CD4-positive, alpha-beta T cell (primary cell): ENCODE measurements at places on chromosomes 1 and 21.

- no peak for DNase-seq
Measured at GRCh38 chr1:82562448-82562847, 761.7 kb downstream of the ADGRL2 start.

GRCh38 chr1:177425199-177425598, 254.4 kb downstream of the BRINP2 start:
- DNase-seq: no peak

DNA sequence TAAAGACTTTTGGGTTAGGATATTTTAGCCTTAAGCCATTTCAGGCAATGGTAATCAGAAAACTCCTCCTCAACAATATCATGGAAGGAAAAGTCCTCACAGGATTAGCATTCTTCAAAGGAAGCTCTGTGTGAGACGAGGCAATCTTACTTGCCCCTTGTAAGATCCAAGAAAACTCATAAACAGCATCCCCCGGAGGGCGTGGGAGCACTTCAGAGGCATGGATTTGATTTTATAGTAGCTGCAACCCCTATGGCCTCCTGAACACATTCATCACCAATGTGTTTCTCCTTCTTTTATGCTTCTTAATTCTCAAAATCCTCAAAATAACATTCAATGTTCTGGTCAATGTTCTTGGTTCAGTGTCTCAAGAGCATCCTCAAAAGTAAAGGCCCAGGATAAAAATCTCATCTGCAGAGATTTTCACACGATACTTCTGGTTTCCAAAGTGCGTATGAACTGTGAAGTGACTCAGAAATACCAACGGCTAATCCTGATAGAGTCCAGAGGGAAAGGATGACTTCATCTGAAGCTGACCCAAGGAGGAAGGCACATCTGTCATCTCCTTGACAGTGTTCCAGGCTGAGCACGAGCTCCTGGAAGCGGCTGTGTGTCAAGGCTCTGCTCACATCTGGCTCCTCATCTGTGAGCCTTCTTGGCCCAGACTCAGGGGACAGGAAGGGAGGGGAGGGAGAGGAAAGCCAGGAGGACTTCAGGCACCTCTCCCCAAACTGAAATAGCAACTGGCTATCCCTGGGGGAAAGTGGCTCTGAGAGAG, 49.3 kb upstream of the PSEN2 start:
- DNase-seq: no peak

GRCh38 chr1:156993426-156994147, 52.0 kb downstream of the ARHGEF11 start:
- no peak for DNase-seq

- peak; percentile 72 for DNase-seq
Measured at GRCh38 chr1:89483010-89483756, 41.4 kb upstream of the LRRC8B start.

DNA sequence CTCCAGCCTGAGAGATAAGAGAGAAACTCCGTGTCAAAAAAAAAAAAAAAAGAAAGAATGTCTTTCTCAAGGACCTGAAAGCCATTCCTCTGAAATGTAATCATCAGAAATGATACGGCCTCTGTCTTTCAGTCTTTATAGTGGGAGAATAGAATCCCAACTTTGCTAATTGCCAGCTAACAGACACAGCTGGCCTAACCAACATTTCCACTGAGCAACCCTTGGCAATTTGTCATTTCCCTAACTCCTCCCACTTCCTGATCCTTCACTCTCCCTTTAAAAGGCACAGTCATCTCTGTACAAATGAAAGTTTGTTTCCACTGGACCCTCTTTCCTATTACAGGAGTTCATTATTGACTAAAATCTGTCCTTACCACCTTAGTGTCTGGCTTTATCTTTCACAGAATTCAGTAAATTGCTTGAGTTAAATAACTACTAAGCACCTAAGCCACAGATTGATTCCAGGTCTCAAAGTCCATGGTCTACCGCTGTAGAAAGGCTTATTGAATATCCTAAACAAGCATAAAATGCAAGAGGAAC, 4.3 kb upstream of the CBR1 start:
- DNase-seq: no peak

DNA sequence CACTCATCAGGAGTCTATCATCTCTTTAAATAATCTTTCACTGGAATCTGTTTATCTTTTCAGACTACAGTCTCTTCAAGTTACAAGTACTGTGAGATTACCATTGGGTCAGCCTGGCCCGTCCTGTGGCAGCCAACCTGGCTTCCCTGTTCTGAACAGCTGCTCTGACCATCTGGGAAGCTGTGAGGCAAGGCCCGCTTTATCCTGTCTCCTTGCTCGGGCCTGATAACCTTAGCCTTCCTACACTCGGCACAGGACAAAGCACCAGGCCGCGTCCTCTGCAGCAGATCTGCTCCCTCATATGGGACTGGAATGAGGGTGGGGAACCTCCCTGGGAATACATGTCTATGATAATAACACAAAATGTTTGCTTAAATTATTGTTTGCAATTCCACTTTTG, 113.3 kb downstream of the PTPN14 start:
- DNase-seq: no peak

DNA sequence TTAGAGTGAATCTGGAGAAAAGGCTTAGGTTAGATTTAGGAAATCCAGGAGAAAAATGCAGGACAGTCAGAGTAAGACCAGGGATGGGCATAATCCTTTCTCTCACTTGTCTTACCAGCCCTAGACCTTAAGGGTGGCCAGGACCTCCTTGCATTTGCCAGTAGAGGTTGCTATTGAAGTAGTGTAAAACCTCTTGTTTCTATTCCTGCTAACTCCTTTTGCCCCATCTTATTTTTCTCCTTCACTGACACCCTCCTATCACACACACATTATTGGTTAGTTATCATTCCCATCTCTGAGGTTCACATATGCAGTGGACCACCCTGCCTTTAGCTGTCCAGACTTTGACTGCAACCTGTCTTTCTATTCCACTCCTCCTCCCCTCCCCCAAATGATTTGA, 75.0 kb upstream of the MACF1 start:
- no peak for DNase-seq

- no peak for DNase-seq
Measured at GRCh38 chr1:32813941-32814739, 3.0 kb downstream of the YARS1 start.

- no peak for DNase-seq
Measured at GRCh38 chr1:54263601-54264226, 63.7 kb downstream of the MRPL37 start.

GRCh38 chr1:39305555-39305954, 101.1 kb downstream of the MACF1 start:
- no peak for DNase-seq

GRCh38 chr1:228902781-228903433, 167.6 kb downstream of the RHOU start:
- no peak for DNase-seq

- no peak for DNase-seq
Measured at GRCh38 chr1:33346927-33347649, 26.2 kb upstream of the A3GALT2 start.

DNA sequence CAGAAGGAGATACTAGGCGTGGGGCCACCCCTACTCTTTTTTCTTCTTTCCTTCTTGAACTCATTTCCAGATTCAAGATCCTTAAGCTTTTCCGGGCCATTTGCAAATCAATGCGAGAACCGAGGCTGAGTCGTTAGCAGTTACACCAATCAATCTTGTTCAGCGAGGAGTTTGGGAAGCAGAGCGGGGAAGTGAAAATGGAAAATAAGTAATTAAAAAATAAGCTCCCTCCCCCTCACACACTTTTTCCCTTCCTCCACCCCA, 1.7 kb upstream of the NEGR1 start:
- DNase-seq: no peak

DNA sequence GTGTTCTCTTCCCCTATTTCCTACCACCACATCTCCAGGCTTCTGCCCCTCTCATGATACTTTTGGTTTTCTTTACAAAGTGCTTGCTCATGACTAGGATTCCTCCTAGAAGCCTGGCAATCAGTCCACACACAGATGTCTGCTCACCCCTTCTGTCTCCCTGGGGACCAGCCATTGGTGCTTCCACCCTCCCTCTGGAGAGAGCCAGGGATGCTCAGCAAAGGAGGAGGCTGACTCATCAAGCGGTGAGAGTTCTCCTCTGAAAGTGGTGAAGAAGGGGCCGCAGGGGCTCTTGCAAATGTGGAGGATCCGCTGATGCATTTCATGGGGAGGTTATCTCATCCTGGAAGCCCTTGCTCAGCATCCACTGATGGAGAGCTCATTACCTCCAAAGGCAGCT, 14.5 kb downstream of the NT5C1A start:
- DNase-seq: no peak

- DNase-seq: no peak
Measured at GRCh38 chr1:70284366-70284765, 63.2 kb downstream of the SRSF11 start.

DNA sequence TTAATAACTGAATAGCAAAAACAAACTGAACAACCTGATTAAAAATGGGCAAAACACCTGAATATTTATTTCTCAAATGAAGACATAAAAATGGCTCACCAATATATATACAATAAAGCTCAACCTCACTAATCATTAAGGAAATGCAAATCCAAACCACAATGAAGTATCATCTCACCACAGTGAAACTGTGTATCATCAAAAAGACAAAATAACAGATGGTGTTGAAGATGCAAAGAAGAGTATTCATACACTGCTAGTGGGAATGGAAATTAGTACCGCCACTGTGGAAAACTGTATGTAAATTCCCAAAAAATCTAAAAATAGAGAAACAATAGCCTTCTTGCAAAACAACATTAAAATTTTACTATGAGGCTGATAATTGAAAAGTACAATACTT, 1660.1 kb upstream of the B3GALT2 start:
- DNase-seq: no peak

DNA sequence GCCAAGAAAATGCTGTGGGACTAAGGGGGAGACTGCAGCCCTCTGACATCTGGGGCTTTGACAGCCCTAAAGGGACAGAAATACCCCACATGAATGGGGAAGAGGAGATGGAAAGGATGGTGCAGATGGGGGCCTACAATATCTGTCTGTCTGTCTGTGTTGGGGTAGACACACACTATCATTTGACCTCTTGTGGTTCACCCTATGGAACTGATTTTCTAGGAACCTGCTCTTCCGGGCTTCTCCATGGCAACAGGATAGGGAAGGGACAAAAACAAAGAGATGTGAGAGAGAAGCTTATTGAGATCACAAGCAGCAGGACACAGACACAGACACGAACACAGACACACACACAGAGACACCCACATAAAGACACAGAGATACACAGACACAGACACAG, 17.1 kb downstream of the KIF21B start:
- no peak for DNase-seq

GRCh38 chr1:150516050-150516591, 569 bp downstream of the FALEC start:
- DNase-seq: no peak

GRCh38 chr1:20149601-20150325, 10.6 kb downstream of the PLA2G2F start:
- no peak for DNase-seq

DNA sequence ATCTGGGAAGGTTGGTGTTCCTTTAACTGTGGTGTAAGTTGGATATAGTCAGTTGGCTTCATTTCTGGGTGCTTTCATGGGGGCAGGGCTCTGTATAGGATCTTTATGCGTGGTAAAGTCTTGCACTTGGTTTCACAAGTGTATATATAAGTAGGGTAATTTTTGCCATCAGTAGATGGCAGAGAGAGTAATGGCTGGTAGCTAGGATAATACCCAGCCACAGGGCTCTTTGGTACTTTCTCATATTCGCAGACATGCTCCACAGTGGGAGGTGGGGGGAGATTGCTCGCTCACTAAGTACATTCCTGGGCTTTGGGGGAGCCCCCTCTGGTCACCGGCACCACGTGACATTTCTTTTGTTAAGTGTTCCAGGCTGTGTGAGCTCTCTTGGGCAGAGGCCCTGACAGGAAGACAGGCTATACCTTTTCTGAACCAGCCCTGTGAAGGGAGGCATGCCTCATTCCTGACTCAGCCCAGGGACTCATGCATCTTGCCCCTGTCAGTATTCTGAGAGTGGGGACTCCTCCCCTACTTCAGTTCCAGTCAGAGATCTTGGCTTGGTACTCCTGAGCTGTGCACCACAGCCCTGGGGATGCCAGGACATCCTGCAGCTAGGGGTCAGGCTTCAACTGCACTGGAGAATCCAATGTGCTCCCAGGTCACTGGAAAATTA, 37.6 kb downstream of the FCRL2 start:
- DNase-seq: no peak

- DNase-seq: no peak
Measured at GRCh38 chr1:114901814-114902213, 47.2 kb downstream of the SYCP1 start.

GRCh38 chr21:45266518-45267389, 20.9 kb downstream of the POFUT2 start:
- peak; percentile 82 for DNase-seq
